ENCODE measurements at places on chromosomes 6 and 20.
A peak's percentile ranks its signal among the peaks of the same experiment; 100 is the strongest.

DNA sequence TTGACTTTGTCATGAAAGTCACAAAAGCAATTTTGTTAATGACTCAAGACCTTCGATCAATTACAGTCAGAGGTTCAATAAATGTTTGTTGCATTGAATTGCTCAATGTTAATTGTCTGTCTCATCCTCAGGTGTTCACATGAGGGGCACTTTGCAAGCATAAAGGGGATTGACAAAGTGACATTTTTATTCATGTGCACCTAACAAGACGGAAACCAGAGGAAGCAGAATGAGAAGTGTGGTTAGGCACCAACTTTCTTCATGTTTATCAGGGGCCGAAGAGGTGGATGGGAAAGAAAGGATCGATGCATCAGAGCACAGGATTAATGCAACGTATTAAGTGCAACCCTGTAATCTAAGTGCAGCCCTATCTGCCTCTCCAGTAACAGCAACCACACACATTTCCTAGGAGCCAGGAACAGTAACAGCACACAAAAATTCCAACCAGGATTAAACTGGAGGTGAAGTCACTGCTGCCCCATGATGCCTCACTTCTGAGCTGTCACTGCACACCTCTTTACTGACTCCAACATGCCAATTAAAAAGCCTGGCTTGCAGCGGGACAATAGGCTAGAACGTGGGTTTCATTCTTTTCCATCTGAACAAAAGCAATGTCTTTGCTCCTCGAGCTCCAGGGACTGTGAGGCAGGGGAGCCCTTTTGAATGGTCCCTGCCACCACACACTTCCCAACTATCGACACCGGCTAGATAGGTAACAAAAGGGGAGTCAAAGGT is 262.7 kb downstream of the CD83 start:
- DNase-seq = no peak

DNA sequence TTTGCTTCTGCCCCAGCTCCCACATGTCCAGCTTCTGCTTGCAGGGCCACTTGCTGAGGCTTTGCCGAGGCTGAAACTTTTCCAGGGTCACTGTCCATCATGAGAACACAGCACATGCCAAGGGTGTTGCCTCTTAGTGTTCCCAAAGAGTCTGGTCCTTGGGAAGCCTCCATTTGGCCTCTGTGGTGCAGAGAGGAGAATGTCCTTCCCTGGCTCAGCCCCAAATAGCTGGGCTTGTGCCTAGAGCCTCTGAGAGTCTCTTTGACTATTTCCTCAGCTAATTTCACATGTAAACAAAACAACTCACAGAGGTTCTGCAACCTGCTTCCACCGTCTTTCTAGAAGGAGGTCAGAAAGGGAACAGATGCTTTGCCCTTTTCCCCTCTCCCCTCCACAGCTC is 40.4 kb upstream of the RAB23 start:
- DNase-seq = no peak

DNA sequence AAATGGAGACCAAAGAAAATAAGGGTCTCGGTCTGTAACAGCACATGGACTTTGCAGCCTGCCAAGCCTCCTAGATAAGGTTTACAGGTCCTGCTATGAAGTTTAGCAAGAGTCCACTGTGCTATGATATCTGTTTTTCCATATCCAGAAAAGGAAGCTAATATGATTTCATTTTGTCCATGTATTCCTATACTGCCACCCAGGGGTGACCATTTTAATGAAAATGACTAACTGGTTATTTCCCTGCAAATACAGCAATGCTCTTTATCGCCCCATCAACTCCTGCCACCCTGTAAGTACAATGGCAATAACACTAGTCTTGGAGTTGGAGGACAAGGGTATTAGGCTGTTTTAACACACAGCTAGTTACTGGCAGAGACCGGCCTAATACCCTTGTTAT is 115.2 kb upstream of the GLP1R start:
- no peak for DNase-seq

DNA sequence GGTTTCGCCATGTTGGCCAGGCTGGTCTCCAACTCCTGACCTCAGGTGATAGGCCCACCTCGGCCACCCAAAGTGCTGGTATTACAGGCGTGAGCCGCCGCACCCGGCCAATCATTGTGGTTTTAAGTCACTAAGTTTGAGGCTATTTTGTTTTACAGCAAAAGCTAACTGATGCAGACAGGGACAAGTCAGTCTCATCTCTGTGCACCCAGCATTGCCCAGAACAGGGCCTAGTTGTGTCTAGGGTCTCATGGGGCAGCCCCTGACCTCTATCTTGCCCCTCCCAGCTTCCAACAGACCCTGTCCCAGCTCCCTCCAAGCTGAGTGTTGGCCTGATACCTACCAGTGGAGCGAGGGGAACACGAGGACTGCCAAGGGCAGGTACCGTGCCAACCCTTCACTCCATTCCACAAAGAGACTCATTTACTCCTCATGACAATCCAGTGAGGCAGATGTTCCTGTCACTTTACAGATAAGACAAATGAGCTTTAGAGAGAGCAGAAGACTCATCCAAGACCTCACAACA is 8.9 kb upstream of the RBCK1 start:
- no peak for DNase-seq

- peak; percentile 39 for DNase-seq
Measured at GRCh38 chr20:16803965-16804792, 56.0 kb downstream of the OTOR start.
